ENCODE measurements at places on chromosomes 7 and 10. TPM values are rescaled to one million over a fixed set of nuclear protein-coding genes. Genes with fewer than 3 reads are reported as not detected.

The VSTM4 gene
- total RNA-seq: 24.4 TPM

- DNase-seq: no peak
Observed at GRCh38 chr7:128874140-128875031, 11.7 kb downstream of the ATP6V1F start.

The PLAU gene
- 15.3 TPM for total RNA-seq

- DNase-seq: no peak
Observed at GRCh38 chr7:32915041-32915536, 23.5 kb upstream of the KBTBD2 start.

GRCh38 chr7:77823787-77824186 lies 25.2 kb downstream of the PHTF2 start:
- no peak for DNase-seq

The STAG3 gene
- 0.43 TPM for total RNA-seq

GRCh38 chr7:158705234-158705850 lies 738 bp upstream of the NCAPG2 start:
- no peak for DNase-seq

The PITX3 gene
- 0.51 TPM for total RNA-seq

- DNase-seq: no peak
Observed at GRCh38 chr7:111312966-111313365, 222.0 kb downstream of the LRRN3 start.

- no peak for DNase-seq
Observed at GRCh38 chr7:128311013-128311412, 32.7 kb downstream of the RBM28 start.

DNA sequence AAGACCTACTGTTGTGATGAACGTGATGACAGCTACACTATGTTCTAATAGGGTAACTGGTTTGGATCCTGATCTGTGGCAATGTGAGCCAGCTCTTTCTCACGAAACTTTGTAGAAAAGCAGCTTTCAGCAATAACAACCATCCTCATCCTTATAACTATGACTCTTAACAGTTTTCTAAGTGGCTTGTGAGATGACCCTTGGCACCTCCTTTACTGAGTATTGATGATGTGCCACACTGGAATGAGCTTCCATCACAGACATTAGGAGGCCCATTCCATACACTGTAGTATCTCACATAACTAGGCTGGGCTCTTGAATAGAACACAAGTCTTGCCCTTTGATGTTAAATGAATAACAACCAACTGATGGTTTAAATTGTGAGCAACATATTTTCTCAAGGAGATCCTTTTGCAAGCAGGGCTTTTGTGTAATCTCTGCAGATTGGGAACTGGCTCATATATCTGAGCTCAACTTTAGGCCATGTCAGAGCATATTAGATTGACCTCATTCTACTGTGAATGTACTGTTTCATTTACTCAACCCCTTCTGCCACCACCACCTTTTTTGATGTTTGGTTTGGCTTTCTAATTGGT lies 46.4 kb downstream of the MYPN start:
- DNase-seq: no peak

- no peak for DNase-seq
Observed at GRCh38 chr7:42734568-42734967, 177.3 kb downstream of the C7orf25 start.

The SPDYE9 gene
- total RNA-seq: not detected
